ENCODE measurements at places on chromosomes 11 and 22. TPM values are rescaled to one million over a fixed set of nuclear protein-coding genes. Genes with fewer than 3 reads are reported as not detected.
A peak's percentile ranks its signal among the peaks of the same experiment; 100 is the strongest.

PARVG gene
- total RNA-seq = 65.9 TPM

DNA sequence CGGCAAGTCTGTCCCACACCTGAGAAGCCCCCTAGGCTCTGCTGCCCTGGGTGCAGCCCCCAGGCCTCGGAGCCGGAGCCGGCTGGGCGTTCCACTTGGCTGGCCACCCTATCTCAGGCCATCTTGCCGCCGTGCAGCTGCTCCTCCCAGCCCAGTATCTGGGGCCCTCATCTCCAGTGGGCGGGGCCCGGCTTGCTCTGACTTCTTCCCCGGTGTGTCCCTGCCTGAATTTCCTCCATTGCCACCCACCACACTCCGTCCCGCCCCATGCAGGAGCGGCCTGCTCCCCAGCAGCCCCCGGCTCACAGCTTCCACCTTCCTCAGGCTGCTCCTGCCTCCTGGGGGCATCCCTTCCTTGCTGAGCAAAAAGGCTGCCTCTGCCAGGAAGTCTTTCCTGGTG is 46.6 kb downstream of the WNT7B start:
- H3K4me1 ChIP-seq = no peaks in the 10 kb centered on the region
- peaks cover 24% of the 10 kb centered on the region for H3K27me3 ChIP-seq
- H3K27ac ChIP-seq = no peak overlapping the region
- H3K4me3 ChIP-seq = no peak overlapping the region

DNA sequence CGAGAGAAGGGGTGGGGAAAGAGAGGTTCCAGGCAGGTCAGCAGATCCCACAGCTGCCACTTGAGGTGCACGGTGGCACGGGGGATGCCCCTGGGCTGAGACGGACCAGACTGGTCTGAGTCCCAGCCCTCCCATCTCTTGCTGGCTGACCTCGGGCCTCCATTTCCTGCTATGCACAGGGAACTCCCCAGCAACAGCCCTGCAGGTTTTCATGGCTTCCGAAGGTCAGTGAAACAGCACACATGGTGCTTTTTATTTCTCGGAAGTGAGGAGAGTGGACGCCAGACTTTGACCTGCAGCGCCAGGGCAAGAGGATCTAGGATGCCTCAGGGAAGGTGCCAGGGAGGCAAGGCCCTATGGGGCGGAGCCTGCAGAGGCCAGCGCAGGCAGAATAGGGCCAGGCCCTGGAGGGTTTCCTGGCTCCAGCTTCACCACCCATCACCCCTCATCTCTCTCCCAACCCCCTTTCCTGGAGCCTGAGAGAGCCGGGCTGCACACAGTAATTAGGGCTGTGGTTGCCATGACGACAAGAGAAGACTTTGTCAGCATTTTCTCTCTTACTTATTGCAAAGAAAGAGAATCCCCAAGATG is 29.5 kb downstream of the SLC22A12 start:
- H3K27me3 ChIP-seq = no peaks in the 10 kb centered on the region
- peaks cover 6% of the 10 kb centered on the region for H3K4me1 ChIP-seq
- H3K27ac ChIP-seq = no peak overlapping the region
- H3K4me3 ChIP-seq = no peak overlapping the region

GRCh38 chr22:36740716-36741115 is 35.2 kb downstream of the IFT27 start:
- H3K27ac ChIP-seq = no peak overlapping the region
- H3K4me1 ChIP-seq = no peaks in the 10 kb centered on the region
- H3K4me3 ChIP-seq = no peak overlapping the region
- no peaks in the 10 kb centered on the region for H3K36me3 ChIP-seq
- DNase-seq = peak; percentile 12

CSF2RB gene
- 27.2 TPM for total RNA-seq

DNA sequence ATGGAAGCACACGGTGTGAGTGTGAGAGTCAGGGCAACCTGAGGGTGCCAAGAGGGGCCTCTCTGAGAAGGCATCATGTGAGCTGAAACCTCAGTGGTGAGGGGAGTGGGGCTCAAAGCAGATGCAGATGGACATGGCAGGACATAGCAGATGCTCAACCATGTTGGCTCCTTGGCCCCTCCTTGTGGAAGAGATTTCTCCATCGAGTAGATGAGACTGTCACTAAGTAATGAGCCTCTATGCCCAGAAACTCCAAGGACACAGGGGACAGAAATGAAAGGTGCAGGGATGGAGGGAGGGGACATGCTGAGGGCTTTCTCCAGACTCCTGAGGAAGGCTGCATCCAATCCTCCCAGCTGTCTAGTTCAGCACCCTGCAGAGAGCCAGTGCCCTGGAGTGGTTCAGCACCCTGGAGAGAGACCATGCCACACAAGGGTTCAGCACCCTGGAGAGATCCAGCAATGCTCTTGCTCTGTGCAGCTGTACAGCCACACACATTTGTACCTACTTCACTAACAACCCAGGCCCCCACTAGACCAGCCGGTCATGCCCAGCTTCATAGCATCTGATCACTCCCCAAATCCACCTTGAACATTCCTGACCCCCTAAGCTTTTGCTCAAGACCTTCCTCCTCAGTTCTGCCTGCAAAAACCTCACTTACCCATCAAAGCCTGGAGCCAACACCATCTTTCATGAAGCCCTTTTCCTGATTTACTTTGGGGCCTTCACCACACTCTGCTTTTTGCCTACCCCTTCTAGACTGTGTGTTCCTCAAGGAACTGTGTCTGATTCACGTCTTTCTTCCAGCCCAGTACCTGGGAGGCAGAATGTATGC is 252.0 kb downstream of the CTTN start:
- no peaks in the 10 kb centered on the region for H3K4me1 ChIP-seq
- H3K36me3 ChIP-seq = no peaks in the 10 kb centered on the region
- DNase-seq = peak; percentile 71

GRCh38 chr11:131254254-131254653 is 116.2 kb upstream of the NTM start:
- H3K27ac ChIP-seq = no peak overlapping the region
- H3K27me3 ChIP-seq = peaks cover 6% of the 10 kb centered on the region
- H3K36me3 ChIP-seq = no peaks in the 10 kb centered on the region
- DNase-seq = no peak
- no peak overlapping the region for H3K4me3 ChIP-seq
- no peaks in the 10 kb centered on the region for H3K4me1 ChIP-seq

- H3K4me3 ChIP-seq = no peak overlapping the region
- H3K4me1 ChIP-seq = peaks cover 6% of the 10 kb centered on the region
- DNase-seq = no peak
Observed at GRCh38 chr22:27381552-27381951, 420.0 kb downstream of the MN1 start.

DENND5A gene
- total RNA-seq = 90.8 TPM

DNA sequence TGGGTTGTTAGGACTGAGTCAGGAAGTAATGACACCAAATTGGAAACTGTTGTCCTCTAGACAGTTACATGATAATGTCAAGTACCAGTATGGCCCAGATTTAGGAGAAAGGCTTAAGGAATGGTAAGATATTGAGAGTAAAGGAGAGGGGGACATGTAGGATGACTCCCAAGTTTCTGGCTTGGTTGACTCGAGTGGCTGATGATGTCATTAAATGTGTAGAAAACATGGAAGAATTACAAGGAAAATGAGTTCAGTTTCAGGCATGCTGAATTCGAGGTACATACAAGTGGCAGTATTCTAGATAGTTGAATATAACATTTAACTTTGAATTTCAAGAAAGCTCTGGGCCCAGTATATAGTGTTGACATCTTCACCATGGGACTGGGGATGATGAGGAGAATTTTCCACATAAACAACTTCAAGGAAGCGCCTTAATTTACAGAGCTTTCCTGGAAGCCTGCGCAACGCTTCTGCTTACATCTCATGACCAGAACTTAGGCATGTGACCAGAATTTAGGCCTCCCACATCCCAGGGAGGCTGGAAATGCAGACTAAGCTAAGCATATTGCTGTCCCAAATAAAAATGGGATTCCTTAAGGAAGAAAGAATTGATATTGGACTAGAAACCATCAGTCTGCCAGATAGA is 3.8 kb downstream of the CFAP300 start:
- H3K36me3 ChIP-seq = no peaks in the 10 kb centered on the region
- no peaks in the 10 kb centered on the region for H3K4me1 ChIP-seq
- no peak overlapping the region for H3K4me3 ChIP-seq
- H3K27ac ChIP-seq = no peak overlapping the region

DNA sequence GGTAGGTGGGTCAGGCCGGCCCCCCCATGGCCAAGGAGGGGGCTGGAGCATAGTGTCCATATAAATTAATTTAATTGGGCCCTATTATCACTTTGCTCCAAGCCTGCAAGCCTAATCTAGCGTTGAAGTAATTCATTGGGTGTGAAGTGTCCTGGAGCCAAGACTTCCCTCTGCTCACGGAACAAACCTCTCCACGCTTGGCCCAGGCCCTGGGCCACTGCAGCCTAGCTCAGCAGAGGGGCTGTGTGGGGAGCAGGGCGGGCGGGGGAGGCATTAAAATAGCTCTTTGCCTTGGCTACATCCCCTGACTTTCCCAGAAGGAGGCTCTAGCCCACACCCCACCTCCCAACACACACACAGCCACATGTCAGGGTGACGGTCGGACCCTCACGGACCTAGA is 73.5 kb downstream of the THAP12 start:
- H3K27ac ChIP-seq = no peak overlapping the region
- H3K36me3 ChIP-seq = no peaks in the 10 kb centered on the region
- peaks cover 4% of the 10 kb centered on the region for H3K4me1 ChIP-seq
- H3K27me3 ChIP-seq = no peaks in the 10 kb centered on the region

POU2AF2 gene
- total RNA-seq = not detected

GRCh38 chr11:39681428-39681827 is 1778.0 kb downstream of the LRRC4C start:
- no peak overlapping the region for H3K4me3 ChIP-seq
- H3K27me3 ChIP-seq = no peaks in the 10 kb centered on the region
- no peak for DNase-seq
- H3K4me1 ChIP-seq = no peaks in the 10 kb centered on the region

CASP5 gene
- 1.9 TPM for total RNA-seq

GRCh38 chr11:15884777-15885540 is 471.4 kb downstream of the SOX6 start:
- DNase-seq = no peak
- H3K4me3 ChIP-seq = no peak overlapping the region
- peaks cover 5% of the 10 kb centered on the region for H3K4me1 ChIP-seq
- no peak overlapping the region for H3K27ac ChIP-seq
- H3K27me3 ChIP-seq = no peaks in the 10 kb centered on the region

- H3K27me3 ChIP-seq = no peaks in the 10 kb centered on the region
- no peaks in the 10 kb centered on the region for H3K36me3 ChIP-seq
- H3K27ac ChIP-seq = no peak overlapping the region
Observed at GRCh38 chr11:15882876-15883454, 473.4 kb downstream of the SOX6 start.

DNA sequence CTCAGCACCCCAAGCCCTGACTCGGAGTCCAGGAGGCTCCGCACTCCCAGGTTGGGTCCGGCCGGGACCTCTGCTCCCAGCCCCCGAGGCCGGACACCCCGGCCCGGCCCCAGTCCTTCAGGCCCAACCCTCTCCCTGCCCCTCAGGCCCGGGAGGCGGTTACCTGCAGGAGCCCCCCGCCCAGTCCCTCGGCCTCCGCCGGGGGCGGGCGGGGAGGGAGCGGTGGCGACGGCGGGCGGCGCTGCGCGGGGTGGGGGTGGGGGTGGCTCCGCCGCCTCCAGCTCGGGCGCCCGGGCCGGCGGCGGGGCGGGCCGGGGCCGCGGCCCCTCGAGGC is 310 bp downstream of the TCF20 start:
- peaks cover 13% of the 10 kb centered on the region for H3K4me1 ChIP-seq
- no peaks in the 10 kb centered on the region for H3K36me3 ChIP-seq
- H3K4me3 ChIP-seq = peak overlapping the region; percentile 100
- no peak for DNase-seq

SCT gene
- total RNA-seq = not detected

GRCh38 chr22:47111626-47112581 is 349.5 kb downstream of the TBC1D22A start:
- no peak overlapping the region for H3K4me3 ChIP-seq
- DNase-seq = no peak
- no peaks in the 10 kb centered on the region for H3K27me3 ChIP-seq
- no peak overlapping the region for H3K27ac ChIP-seq
- peaks cover 8% of the 10 kb centered on the region for H3K36me3 ChIP-seq

DNA sequence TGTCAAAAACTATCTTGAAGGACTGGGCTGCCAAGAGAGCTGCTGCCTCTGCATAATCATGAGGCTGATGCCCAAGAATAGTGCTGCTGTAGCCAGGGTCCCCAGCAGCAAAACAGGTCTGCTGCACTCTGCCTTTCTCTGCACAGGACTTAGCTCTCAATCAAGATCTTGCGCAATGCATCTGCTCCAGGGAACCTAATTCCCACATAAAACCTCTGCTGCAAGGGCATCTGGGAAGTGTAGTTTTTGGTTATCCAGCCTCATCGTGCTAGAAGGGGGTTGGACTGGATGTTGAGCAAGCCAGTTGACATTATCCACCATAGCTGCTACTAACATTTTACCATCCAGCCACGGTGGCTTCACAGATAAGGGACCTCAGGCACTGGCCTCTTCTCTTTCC is 192.7 kb downstream of the C11orf91 start:
- no peaks in the 10 kb centered on the region for H3K4me1 ChIP-seq
- no peak overlapping the region for H3K4me3 ChIP-seq
- no peaks in the 10 kb centered on the region for H3K27me3 ChIP-seq

- H3K4me3 ChIP-seq = no peak overlapping the region
- no peaks in the 10 kb centered on the region for H3K4me1 ChIP-seq
- no peak for DNase-seq
- no peaks in the 10 kb centered on the region for H3K27me3 ChIP-seq
- no peak overlapping the region for H3K27ac ChIP-seq
Observed at GRCh38 chr11:132101881-132102280, 731.5 kb downstream of the NTM start.

RTN4RL2 gene
- total RNA-seq = 3.2 TPM

DNA sequence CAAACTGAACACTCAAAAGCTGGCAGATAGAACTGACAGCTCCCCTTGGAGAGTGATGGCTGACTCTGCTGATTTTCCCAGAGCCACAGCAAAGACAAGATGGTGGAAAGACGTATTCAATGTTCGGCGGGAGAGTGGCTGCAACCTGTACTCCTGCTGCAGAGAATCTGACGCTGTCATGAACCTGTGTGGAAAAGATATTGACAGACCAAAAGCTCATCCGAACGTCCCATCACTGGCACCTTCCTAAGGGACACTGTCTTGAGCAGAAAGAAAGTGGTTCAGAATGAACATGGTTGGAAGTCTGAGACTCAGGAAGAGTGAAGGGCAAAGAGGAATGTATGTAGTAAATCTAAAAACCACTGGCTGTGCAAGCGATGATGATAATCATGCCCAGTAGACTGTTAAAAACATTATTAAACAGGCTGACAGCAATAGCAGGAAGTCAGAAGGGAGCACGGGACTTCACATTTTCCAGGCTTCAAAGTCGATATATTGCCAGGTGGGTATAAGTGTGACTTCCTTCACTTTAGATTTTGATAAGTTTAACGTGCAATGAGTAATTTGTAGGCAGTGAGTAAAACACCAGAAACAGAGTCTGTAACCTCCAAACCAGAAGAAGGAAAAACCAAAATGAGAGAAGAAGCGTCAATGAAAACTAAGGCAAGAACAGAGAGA is 6.2 kb upstream of the IL17REL start:
- no peak for DNase-seq
- no peak overlapping the region for H3K27ac ChIP-seq
- no peak overlapping the region for H3K4me3 ChIP-seq
- peaks cover 6% of the 10 kb centered on the region for H3K4me1 ChIP-seq
- H3K36me3 ChIP-seq = no peaks in the 10 kb centered on the region

All from upper lobe of right lung (tissue), 1 donor.